ENCODE measurements at places on chromosomes 4 and X.

DNA sequence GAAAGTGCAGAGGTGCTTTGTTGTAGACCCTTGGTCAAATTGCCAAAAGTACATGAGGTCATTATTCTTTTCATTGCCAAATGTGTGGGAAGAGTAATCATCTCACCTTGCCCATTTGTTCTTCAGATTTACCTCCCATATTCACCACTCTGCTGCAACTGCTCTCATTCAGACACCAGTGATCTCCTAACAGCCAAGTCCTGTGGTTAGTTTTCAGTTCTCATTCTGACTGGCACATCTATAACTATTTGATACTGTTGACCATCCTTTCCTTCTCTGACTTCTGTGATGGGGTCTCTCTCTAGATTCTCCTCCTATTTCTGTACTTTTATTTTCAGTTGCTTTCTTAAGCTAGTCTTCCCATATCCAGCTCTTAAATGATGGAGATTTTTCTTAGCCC, 39.8 kb downstream of the GRIA3 start:
- DNase-seq, result no peak

- DNase-seq, result no peak
These were observed 295.4 kb downstream of the BCOR start for GRCh38 chrX:39802354-39802753.

- DNase-seq, result no peak
These were observed 32.9 kb upstream of the TET2 start for GRCh38 chr4:105113800-105114199.

GRCh38 chrX:139738581-139738980, 30.6 kb upstream of the MCF2 start:
- DNase-seq, result no peak

DNA sequence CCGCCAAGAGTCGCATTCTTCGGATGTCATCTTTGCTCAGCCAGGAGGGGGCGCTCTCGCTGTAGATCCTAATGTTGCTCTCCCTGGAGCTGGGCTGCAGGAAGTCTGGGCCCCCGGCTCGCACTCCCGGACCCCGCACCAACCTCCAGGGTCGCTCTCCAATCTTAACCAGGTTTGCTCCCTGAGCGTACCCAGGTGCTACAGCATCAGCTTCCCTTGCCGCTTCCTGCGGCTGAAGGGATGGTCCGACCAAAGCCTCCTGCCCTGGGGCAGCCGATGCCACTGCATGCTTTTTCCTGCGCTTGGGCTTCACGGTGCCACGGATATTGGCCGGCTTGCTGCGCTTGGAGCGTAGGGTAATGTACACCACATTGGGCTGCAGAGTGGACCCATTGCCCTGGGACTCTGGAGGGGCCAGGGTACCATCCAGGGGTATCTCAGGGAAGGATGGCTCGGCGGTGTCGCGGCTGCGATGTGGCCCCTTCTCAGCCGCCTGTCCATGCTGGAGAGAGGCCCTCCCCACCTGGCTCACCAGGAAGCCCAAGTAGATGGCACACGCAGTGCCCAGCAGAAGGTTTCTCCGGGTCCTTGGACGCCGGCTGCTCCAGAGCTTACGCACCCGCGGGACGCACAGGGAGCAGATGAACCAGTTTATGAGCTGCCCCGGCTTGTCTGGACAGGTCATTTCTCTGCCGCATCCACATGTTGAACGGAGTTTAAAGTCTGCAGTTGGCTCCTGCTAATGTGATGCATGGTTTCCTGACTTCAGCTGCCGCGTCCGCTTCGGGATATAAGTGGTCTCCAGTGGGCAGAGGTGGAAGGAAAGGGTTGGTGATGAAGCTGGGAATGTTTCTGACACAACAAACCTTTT, 1.9 kb downstream of the GASK1B start:
- DNase-seq, result peak; percentile 40

DNA sequence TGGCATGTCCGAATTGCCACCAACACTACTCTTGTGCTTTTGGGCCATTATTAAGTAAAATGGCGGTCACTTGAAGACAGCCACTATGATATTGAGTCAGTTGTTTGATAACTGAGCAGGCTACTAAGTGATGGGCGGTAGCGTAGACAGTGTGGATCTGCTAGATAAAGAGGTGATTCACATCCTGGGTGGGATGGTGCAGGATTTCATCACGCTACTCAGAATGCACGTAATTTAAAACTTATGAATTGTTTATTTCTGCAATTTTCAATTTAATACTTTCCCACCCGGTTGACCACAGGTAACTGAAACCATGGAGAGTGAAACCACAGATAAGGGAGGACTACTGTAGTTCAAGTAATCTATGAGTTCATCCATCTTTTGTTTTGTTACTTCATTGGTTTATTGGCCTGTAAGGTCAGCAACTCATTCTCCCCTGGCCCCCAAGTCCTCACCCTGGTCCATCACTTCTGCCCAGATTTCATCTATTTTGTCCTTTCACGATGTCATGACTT, 2.9 kb downstream of the ARAF start:
- DNase-seq, result no peak

GRCh38 chrX:2913118-2913517, 16.0 kb downstream of the ARSD start:
- DNase-seq, result no peak

- DNase-seq, result no peak
These were observed 63.8 kb upstream of the MTM1 start for GRCh38 chrX:150504397-150505182.

DNA sequence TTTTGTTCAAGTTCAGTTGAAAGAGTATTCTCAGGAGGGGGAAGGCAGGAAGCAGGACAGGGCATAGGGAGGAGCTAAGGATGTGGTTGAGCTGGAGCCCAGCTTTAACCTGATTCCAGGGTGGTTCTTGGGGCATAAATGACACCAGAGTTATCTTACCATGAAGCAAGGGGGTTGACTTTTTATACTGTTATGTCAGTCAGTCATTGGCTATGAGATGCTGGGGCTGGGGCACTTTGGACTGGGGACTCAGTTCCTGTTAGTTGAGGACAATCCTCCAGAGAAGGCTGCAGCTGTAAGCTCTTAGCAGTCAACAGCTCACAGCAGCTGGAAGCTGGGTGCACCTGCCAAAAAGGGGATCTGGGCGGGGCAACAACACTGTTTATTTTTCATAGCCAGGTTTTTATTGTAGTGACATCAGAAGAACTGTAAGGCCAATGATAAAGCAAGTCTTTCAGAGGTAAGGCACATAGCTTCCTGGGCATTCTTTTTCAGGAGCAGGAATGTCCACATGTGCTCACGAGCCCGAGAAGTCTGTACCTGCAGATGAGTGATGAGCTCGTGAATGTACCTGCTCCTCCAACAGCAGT, 78.5 kb downstream of the MID1IP1 start:
- no peak for DNase-seq

DNA sequence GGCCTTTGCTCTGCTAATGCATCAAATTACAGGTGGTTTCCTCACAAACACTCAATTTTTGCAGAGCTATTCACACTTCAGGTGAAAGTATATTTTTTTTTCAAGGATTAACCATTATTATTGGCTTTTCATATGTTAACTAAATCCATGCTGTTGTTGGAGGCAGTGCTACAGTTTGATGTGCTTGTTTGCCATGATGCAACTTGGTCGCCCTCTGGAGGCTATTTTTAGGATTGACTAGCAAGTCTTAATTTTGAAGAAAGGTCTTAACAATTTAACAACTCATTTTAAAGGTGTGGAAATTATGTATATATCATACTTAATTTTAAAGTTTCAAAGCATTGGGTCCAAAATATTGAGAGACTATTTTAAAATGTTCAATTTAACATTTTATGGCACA, 168.8 kb upstream of the FAM47A start:
- no peak for DNase-seq

DNA sequence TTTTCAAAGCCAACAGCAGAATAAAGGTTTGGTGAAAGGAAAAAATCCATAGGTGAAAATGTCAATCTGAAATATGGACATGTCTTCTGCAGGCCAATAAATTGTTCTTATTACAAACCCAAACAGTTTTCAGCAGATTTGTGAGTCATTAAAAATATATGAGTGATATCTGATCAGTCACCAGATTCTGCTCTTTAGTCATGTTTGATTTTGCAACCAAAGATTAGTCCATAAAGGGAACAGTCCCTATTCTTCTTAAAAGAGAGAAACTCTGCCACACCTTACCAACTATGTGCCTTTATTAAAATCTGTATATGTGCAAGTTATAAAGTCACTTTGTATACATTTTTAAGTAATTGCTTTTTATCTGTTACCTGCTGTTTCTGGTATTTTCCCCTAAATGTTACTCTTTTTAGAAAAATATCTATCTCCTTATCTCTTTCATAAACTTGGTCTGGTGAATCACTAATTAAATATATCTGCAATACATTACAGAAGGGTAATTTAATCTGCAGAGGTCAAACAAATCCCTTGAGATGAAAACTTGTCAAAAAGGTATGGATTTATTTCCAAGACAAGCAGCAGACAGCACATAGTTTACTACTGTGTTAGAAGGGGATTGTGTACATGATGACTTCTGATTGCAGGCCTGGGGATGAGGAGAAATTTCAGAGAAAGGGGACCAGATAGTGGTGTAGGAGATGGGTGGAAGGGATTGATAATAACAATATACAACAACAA, 322.9 kb upstream of the NWD2 start:
- no peak for DNase-seq

GRCh38 chr4:84582302-84582987, 482 bp upstream of the CDS1 start:
- peak; percentile 98 for DNase-seq

DNA sequence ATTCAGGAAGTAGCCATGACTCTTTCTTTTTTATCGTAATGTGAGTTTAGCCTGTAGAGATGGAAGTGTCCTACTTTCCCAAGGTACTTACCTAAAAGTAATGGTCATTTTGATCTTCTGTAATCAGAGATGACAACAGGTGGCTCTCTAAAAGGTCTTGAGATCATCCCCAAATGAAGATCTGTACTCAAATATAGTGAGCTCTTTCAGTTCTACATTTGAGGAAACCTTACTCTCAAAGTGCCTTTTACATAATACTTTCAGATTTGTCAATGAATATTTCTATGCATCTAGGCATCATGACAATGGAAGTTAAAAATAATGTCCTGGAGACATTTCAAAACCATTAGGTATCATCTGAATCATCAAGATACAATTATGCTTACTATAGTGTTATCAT, 17.2 kb upstream of the MND1 start:
- no peak for DNase-seq

DNA sequence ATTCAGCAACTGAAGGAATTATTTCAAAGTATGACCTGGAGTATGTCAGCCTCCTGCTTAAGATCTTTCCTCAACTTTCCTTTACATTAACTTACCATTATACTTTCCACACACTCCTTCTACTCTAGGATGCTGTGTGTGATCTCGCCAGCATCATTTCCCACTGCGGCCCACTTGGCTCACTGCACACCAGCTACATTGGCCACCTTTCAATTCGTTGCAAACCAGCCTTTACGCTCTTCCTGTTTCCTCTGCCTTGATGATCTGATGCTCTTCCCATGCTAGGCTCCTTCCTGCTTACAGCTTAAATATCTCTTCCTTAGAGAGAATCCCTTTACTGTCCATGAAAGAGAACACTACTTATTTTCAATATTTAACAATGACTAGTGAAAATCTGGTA, 95.1 kb downstream of the GPM6A start:
- no peak for DNase-seq

DNA sequence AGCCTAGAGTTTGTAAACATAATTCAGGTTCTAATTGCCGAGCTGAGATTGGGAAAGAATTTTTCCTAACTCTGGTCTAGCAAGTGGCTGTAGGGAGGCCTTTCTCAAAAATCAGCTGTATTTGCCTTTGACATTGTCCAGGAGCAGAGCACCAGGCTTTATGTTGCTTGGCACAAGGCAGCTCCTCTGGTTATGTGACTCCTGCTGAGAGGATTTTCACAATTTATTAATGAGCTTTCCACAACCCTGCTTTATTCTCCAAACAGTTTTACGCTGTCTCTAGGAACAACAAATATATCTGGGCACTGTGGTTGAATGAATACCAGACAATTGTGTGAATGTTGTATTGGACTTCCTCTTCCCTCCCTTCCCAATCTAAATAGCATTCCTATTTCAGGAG, 14.9 kb downstream of the LSM6 start:
- DNase-seq, result no peak

DNA sequence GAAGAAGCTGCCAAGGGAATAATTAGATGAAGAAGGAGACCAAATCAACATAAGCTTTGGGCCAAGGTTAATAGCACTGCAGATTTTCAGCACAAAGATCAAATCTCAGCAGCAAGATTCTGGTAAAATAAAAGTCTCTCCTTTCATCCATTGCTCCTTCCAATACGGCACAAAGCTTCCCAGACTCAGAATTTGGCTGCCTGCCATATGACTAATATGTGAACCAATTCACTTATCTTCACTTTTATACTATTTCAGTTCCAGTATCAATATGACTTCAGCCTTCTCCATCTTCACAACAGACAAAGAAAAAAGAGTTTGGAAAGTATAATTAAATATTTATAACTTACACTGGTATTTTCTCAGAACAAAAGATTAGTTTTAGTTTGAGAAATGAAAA, 978.3 kb upstream of the GRID2 start:
- no peak for DNase-seq

DNA sequence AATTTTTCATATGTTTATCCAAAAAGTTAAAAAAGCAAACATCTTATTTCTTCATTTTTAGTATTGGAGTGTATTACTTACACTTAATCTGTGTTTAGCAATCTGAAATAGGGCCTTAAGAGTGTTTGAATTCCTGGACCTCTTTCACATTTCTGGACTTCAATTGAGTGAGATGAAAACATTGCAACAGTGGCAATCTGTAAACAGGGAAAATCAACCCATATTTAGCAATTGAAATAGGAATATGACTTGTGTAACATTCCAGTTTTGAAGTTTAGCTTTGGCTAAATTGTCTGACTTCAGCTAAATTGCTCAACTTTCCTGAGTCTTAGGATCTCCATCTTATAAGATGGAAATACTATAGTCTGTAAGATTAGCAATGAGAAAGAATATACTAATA, 34.6 kb upstream of the FHL1 start:
- DNase-seq, result no peak

DNA sequence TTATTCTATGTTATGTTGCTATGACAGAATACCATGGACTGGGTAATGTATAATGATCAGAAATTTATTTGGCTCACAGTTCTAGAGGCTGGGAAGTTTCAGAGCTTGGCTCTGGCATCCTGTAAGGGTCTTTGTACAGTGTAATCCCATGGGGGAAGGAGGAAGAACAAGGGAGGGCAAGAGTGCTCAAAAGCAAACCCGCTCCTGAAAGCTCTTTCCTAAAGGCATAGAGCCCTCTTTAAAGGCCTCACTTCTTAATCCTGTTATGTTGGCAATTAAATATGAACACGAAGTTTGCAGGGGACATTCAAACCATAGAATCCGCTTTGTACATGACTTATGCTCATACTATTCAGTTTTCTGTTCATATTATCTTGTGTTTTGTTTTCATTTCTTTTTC, 191.3 kb upstream of the CTSO start:
- no peak for DNase-seq

GRCh38 chr4:41155194-41155830, 59.0 kb downstream of the APBB2 start:
- no peak for DNase-seq

DNA sequence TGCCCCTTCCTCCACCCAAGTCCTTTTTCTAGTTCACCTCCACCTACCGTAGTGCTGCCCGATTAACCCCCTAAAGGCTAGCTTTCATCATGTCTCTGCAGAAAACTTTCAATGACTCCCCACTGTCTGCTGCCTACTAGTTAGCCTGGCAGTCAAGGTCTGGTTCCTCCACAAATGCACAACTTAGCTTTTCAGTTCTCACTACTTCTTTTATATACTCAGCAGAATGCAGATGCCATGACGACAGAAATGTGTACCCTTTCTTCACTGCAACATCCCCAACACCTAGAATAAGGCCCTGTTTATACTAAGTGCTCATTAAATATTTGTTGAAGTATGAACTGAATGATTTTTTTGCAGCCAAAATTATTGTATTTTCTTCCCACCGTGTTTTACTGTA, 30.9 kb upstream of the RASGEF1B start:
- DNase-seq, result no peak

Measured in posterior cingulate gyrus (tissue), 11 donors.